Ascending aorta (tissue), 2 donors: ENCODE measurements at places on chromosomes 5 and 9. TPM values are rescaled to one million over a fixed set of nuclear protein-coding genes. Genes with fewer than 3 reads are reported as not detected.

DNA sequence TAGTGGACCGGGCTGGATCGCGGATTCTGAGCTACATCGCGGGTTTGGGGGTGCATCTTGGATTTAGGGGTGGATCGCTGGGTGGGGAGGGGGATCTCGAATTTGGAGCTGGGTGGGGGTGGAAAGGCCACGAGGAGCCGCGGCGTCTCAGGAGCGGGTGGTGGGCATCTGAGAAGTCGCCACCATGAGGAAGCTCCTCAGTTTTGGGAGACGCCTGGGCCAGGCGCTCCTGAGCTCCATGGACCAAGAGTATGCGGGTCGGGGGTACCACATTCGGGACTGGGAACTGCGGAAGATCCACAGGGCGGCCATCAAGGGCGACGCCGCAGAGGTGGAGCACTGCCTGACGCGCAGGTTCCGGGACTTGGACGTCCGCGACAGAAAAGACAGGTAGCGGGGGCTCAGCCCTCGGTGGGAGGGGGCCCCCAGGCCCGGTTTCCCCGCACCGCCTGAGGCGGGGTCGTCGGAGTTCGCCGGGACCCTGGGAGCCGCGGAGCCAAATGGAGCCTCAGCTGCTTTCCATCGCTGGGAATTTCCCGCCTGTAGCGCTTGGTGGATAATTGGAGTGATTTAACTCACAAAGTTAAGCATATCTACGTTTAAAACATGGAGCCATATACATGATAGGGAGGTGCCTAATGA is 376 bp downstream of the ANKRD18B start:
- H3K4me1 ChIP-seq: no peaks in the 10 kb centered on the region
- no peaks in the 10 kb centered on the region for H3K27me3 ChIP-seq
- no peak overlapping the region for H3K4me3 ChIP-seq
- H3K36me3 ChIP-seq: no peaks in the 10 kb centered on the region

DNA sequence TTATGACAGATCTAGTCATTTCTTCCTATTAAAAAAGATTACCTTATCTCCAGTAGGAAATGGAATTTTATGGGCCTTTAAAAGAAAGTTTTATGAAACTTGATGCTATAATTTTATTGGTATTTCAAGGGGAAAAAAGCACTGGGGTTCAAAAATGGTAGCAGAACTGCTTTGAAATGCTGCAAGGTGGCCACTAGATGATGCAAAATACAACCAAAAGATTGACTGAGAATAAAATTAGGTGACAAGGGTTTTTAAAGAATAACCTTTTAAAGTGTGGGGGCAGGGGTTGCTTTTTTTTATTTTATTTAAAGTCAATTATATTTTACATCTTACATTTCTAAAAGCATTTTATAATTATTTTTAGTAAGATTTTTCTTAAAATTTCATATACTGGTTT is 61.7 kb downstream of the KLF9 start:
- H3K4me3 ChIP-seq: no peak overlapping the region
- H3K27ac ChIP-seq: peak overlapping the region; percentile 14
- H3K36me3 ChIP-seq: peaks cover 36% of the 10 kb centered on the region
- H3K27me3 ChIP-seq: no peaks in the 10 kb centered on the region
- no peaks in the 10 kb centered on the region for H3K4me1 ChIP-seq

- no peaks in the 10 kb centered on the region for H3K36me3 ChIP-seq
- no peaks in the 10 kb centered on the region for H3K27me3 ChIP-seq
- H3K4me3 ChIP-seq: no peak overlapping the region
- no peak for DNase-seq
- H3K27ac ChIP-seq: no peak overlapping the region
These were observed 22.9 kb upstream of the AOPEP start for GRCh38 chr9:94703488-94704140.

GRCh38 chr5:55997742-55998351 is 3.1 kb upstream of the IL6ST start:
- DNase-seq: no peak
- no peaks in the 10 kb centered on the region for H3K27me3 ChIP-seq
- H3K36me3 ChIP-seq: no peaks in the 10 kb centered on the region
- H3K4me1 ChIP-seq: peaks cover 6% of the 10 kb centered on the region

GRCh38 chr5:6727231-6727630 is 14.0 kb downstream of the TENT4A start:
- H3K27ac ChIP-seq: no peak overlapping the region
- H3K4me1 ChIP-seq: peaks cover 64% of the 10 kb centered on the region
- no peaks in the 10 kb centered on the region for H3K36me3 ChIP-seq
- no peak for DNase-seq
- H3K4me3 ChIP-seq: no peak overlapping the region

The SPINK13 gene
- total RNA-seq: not detected

The SPINK6 gene
- total RNA-seq: not detected
